Progenitor cell of endocrine pancreas (in vitro differentiated cells): ENCODE measurements at places on chromosomes 2 and 18. TPM values are rescaled to one million over a fixed set of nuclear protein-coding genes. Genes with fewer than 3 reads are reported as not detected.

- no peak for DNase-seq
These were observed 66.6 kb downstream of the ADNP2 start for GRCh38 chr18:80175451-80176204.

The SRD5A2 gene
- 0.07 TPM in 1 of 2 replicates, not detected in the other for total RNA-seq

The SKOR2 gene
- not detected in 2 replicates for total RNA-seq

DNA sequence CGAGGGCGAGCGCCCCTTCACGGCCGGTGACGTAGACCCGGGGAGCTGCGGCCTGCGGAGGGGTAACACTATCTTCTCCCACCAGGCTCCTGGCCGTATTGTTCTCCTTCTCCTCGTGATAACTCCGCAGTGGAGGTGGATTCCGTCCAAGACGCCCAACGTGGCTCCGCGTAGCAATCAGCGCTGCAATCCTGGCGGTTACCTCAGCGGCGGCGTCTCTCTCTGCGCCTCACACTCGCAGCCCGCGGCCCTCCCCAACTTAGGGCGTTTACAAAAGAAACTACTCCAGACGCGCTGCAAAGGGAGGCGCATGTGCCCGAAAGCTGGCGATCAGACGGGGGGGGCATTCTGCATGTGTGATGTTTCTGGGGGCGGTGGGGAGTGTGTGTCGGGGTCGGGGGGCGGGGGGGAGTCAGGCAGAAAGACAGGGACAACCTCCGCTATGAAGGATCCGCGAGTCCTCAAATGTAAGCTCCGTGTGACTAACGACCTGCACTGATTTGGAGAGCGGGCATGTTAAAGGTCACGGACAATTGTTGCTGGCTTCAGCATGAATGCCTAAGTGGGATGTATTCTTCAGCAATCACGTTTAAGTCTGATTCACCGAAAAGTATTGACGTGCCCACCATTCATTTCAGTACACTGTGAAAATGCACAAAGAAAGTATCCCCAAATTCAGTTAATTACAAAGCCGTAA, 1.3 kb upstream of the ZNF516 start:
- peak; percentile 51 for DNase-seq

DNA sequence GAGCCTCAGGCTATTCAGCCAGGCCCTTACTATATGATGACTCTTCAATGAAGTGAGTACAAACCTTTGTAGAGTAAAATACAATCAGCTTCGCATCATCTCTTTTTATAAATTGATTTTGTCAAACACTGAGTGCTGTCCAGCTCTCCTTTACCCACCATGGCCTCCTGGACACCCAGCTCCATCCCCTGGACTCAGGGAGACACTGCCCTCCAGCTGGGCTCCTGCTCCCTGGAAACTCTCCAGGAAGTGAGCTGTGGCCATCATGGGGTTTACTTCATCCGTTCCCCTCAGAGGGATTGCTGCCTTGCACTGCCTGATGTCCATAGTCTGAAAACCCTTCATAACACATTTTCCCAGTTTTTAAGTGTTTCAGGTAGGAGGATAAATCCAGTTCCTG, 82.5 kb upstream of the XIRP2 start:
- DNase-seq = no peak

GRCh38 chr2:42545841-42546390, 22.5 kb upstream of the MTA3 start:
- DNase-seq = no peak

DNA sequence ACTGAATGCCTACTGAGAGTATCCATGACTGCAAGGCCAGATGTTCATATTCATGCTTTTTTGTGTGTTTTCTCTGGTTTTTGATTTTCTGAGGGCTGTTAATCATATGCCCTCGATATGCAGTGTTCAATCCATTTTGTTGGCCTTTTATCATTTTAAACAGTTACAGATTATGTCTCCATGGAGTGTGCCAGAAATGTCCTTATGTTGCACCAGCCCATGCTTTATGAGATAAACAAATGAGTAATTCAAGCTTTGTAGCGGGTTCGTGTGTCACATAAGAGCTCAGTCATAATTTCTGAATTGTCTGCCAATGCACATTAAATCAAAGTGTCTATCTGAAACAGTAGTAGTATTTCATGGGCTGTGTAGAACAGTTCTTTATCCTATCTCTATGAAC, 583.0 kb downstream of the THSD7B start:
- DNase-seq = no peak

- no peak for DNase-seq
These were observed 54.7 kb downstream of the CDKL4 start for GRCh38 chr2:39188960-39189494.

The CCDC74A gene
- total RNA-seq = 11.8 and 12.5 TPM in 2 replicates

The UGT1A10 gene
- total RNA-seq = not detected in 2 replicates
